ENCODE measurements at places on chromosomes 11 and 22.
A peak's percentile ranks its signal among the peaks of the same experiment; 100 is the strongest.

- no peak for DNase-seq
Observed at GRCh38 chr22:44024288-44024921, at the start of gene PARVB. Gene PARVB (plus strand): TSS chr22:44024302. CDS start chr22:44024340, 38 bp downstream.

DNA sequence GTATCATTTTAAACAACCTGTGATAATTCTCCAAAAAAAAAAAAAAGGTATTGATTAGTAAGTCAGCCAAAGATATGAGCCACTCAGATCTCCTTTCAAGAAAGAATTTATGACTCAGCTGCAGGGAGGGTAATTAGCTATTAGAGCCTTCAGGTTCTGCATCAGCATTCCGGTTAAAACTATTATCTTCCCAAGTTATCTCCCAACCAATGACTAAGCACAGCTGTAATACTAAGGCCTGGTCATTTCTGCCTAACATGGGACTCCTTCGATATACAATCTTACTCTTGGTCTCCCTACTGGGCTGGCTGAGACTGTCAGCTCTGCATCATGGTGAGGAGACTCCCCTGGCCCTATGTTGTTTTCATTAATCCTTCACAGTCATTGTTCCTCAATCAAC is 60.4 kb downstream of the SBF2 start:
- no peak for DNase-seq

GRCh38 chr22:23029521-23030228 is 40.6 kb upstream of the GNAZ start:
- DNase-seq = no peak

DNA sequence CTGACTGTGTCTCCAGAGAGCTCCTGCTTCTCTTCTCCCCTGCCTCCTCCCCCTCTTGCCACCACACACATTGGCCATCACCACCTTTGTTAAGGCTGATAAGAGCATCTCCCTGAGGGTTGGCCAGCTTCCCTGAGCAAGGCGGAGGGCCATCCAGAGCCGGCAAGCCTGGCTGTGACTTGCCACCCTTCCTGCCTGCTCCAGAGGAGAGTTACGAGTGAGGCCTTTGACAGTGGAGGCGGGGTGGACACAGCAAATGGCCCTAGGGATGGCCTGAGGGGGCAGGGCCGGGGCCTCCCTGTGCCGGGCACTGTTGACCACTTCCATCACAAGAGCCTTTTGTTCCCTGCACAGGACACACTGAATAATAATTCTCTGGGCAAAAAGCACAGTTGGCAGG is 5.4 kb downstream of the FREY1 start:
- DNase-seq = no peak

GRCh38 chr22:23756891-23757290 is 2.7 kb upstream of the VPREB3 start:
- DNase-seq = no peak

DNA sequence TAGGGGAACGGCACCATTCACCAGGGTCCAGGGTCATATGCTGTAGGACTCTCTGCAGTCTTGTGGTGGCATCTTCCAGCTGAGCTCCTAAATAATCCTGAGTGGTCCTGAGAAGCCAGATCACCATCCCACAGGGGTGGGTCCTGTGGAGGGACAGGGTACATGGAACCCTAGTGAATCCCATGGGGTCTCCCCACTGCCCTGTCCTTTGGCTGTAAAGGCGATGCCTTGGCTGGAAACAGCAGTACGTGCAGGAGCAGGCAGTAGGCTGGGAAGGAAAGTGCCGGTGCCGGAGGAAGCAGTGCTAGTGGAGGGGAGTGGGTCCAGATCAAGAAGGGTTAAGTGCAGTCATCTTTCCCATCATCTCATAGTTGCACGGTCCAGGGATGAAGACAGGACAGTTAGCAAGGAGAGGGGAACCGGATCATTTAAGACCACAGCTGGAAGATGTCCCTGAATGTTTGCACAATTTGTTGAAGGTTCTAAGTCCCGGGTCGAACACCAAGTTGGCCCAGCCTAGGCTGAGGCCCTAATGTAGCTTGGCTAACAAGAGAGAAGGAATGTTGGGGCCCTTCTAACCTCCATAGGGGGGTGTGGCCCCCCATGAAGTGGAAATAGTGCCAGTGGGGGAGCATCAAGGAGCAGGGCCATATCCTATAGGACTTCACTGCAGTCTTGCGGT is 18.1 kb downstream of the TSPAN32 start:
- DNase-seq = no peak

GRCh38 chr11:21622566-21622965 is 570.3 kb upstream of the ANO5 start:
- no peak for DNase-seq

DNA sequence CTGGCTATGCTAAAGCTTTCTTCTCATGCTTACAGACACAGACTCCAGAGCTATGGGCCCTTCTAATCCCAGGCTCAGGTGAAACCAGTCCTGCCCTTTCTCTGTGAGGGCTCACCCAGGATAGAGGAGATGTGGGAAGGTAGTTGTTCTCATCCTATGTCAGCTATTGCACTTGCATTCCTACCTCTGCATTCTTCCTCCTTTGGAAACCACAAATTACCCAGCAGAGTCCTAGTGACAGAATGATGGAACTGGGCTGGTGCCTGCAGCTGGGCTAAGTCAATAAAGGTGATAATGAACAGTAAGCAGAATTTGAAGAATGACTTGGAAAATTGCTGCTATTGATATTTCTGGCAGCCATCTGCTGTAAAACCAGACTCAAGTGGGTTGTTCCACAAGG is 560.0 kb downstream of the TMEM135 start:
- DNase-seq = no peak

DNA sequence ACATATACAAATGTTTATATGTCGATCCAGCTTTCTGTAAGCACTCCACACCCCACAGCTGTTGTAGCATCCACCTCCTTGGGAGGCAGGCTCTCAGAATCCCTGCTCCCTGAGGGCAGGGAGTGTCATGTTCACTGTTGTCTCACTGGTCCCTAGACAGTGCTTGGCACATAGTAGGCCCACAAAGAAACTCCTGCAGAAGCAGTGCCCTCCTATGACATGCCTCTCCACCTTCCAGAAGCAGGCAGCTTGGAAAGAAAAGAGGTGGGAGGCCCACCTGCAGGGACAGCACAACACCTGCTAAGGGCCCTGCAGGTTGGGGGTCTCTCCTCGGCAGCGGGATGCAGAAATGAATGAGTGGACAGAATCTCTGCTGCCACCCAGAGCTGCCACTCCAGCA is 11.1 kb upstream of the CDC42EP2 start:
- no peak for DNase-seq

- no peak for DNase-seq
Observed at GRCh38 chr11:11519184-11519583, 102.6 kb downstream of the GALNT18 start.

GRCh38 chr11:86670181-86670580 is 2.2 kb downstream of the ME3 start:
- DNase-seq = no peak

GRCh38 chr22:35681454-35682052 is 33.3 kb downstream of the APOL6 start:
- no peak for DNase-seq

DNA sequence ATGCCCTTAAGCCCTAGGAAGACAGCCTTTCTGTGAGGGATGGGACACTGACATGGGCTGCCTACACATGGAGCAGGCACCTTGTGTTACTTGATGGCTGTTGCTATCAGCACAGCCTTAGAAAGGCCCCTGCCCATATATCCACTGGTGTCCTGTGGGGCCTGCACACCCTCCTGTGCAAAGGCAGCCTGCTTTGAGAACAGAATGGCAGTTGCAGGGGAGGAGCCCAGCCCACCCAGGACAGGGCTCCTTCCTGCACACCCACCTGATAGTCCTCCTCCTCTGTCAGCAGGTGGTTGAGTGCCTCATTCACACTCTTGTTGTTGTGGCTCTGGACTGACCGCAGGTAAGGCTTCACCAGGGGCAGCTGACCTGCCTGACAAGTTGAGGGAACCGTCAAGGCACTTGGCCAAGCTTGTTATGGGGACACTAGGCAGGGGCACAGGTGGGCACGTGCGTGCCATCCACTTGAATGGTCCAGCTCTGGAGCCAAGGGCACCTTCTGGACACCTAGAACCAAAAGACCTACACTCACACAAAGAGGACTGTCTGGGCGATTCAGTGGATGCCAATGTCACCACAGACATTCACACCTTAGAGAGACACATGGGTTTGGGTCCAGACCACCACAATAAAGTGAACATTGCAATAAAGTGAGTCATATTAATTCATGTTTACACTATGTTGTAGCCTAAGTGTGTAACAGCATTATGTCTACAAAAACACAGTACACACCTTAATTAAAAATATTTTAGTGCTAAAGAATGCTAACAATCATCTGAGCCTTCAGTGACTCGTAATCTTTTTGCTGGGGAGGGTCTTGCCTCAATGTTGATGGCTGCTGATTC is 9.4 kb upstream of the SLC25A1 start:
- no peak for DNase-seq

DNA sequence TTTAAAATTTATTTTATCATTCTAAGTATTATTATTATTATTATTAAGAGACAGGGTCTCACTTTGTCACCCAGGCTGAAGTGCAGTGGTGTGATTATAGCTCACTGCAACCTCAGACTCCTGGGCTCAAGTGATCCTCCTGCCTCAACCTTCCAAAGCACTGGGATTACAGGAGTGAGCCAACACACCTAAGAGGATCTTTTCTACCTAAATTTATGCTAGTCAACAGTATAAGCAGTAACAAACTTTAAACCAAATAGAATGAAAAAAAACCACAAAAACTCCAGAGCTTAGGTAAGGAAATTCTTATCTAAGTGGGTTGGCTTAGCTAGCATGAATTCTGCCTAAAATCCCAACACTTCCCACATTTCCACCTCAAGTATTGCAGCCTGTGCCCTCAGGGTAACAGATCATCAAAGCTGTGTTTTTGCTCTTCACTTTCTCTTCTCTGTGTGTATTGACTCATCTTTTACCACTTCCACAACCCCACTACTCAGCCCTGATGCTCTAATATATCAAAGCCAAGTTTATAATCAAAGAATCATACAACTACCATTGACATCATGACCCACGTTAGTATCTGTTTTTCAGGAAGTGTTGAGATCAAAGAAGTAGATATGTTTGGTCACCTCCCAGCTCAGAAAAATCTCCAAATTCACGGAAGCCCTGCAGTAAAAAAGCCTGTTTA is 93.7 kb upstream of the SPON1 start:
- peak; percentile 25 for DNase-seq

GRCh38 chr11:6402561-6402981 is 12.3 kb downstream of the SMPD1 start:
- DNase-seq = peak; percentile 82

- DNase-seq = no peak
Observed at GRCh38 chr11:14973621-14974514, 1.7 kb upstream of the CALCA start.

- no peak for DNase-seq
Observed at GRCh38 chr22:30502911-30503310, 2.6 kb downstream of the SEC14L4 start.

DNA sequence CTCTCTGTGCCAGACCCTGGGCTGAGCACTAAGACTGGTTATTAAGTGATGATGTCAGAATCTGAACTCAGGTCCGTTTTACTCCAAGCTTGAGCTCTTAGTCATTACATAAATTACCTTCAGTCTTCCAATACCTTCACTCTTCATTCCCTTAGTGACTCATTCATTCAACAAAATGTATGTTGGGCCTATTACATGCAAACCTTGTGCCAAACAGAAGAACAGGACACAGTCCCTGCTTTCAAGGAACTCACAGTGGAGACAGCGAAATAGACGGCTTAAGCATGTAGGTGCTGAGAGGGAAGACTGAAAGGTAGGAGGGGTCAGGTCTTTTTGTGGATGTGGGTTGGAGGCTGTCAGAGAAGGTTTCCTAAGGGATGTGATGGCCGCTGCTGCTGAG is 3.3 kb downstream of the KCTD14 start:
- DNase-seq = no peak

GRCh38 chr11:120904116-120904515 is 119.8 kb upstream of the TBCEL start:
- no peak for DNase-seq

DNA sequence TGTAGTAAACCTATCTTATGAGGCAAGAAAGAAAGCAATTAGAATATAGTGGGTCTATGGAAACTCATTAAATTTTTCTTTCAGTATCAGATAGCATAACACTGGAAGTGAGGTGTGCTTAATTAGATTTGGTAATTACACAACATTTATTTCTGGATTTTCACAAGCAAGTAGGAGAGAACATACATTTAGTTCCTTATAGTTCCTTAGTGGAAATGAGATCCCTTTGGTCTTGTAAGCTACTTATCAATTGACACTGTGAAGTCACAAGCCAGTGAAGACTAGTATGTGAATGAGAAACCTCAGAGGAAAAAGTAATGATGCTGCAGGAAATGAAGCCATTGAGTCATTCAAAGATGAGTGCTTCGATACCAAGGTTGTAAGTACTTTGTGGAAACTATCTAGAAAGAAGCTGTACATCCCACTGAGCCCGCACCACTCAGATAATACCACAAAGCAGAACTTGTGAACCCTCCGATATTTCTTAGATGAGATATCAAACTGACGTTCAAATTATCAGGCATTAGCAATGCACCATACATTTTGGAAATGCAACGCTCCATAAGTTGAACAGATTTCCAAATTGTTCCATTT is 53.5 kb downstream of the ENTHD1 start:
- DNase-seq = no peak

DNA sequence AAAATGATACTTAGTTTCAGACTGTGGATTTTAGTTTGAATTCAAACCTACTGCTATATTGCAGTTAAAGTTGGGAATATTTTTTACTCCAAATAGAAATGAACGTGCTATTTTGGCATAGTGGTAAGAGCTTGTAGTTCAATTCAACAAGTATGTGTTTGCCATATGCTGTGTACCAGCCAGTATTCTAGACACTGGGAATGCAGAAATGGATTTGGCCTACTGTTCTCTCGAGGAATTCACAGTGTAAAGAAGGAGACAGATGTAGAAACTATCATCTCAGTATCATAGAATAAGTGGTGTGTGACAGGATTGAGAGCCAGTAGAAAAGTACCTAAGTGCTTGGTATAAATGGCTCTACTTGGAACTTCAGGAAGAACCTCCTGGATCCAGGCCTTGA is 80.4 kb downstream of the ATXN10 start:
- no peak for DNase-seq

DNA sequence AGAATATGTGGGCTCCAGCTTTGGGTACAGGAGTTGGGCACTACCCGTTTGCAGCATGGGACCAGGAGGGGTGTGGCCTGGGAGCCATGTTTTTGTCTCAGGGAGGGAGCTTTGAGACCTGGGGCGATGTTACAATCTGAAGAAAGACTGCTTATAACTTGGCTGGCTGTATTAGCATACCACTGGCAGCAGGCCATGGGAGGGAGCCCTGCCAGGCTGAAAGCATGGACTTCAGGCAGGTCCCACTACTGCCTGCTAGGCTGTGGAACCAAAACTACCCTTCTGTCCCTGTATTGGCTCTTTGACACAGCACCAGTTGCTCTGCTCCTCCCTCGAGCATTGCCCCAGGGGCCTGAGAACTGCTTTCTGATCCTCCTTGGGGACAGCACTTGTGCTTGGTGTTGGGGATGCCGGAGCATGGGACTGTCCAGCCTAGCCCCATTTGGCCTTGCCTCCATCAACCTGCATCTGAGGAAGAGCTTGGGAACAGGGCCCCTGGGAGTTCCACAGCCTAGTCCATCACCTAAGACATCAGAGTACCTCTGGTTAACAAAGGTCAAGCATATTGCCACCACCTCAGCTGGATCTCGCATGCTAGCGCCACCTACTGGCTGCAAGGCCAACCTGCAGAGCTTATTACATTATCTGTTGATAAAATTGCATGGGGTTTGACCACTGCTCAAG is 217.4 kb downstream of the SBF2 start:
- peak; percentile 1 for DNase-seq

GRCh38 chr11:326842-327580 is 6.4 kb upstream of the IFITM3 start:
- peak; percentile 40 for DNase-seq

Measured in T follicular helper cell (primary cell).